Renal cortical epithelial cell (primary cell): ENCODE measurements at places on chromosomes 5 and 9. TPM values are rescaled to one million over a fixed set of nuclear protein-coding genes. Genes with fewer than 3 reads are reported as not detected.

GRCh38 chr5:95564450-95564849 is 9.5 kb downstream of the ARSK start:
- no peak for DNase-seq

GRCh38 chr9:106643211-106643930 is 219.6 kb upstream of the ZNF462 start:
- DNase-seq: no peak

- no peak for DNase-seq
Measured at GRCh38 chr9:100033877-100034551, 64.8 kb downstream of the ERP44 start.

GRCh38 chr9:5832071-5832537 is 813 bp downstream of the ERMP1 start:
- DNase-seq: no peak

DNA sequence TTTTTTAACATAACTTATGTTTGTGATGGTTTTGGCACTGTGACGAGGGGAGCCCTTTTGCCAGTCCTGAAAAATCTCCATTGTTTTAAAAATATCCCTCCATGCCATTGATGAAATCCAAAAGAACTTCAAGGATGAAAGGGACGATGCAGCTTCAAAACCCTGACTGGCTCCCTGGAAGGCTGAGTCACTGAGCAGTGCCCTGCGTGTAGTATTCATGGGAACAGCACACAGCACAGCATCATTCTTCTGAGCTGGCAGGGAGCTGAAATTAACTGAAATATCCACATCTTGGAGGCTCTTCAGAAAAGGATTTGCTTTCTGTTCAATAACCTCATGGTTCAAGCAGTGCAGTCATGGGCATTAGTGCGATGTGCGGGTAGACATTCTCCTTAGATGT is 29.7 kb downstream of the PDE4D start:
- DNase-seq: no peak

DNA sequence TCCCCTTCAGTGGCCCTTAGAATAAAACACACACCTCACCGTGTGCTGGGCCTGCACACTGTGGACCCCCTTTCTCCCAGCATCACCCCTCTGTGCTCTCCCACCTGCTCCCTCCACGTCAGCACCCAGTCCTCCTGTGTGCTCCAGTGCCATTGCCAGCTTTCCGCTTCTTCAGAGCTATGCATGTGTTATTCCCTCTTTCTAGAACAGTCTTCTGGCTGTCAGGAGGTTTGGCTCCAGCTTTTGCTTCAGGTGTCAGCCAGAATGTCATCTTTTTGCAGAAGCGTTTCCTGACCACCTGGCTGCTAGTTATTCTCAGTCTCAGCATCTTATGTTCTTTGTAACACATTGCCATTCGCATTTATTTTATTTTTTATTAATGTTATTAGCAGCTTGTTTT is 119.7 kb downstream of the TLE4 start:
- no peak for DNase-seq

DNA sequence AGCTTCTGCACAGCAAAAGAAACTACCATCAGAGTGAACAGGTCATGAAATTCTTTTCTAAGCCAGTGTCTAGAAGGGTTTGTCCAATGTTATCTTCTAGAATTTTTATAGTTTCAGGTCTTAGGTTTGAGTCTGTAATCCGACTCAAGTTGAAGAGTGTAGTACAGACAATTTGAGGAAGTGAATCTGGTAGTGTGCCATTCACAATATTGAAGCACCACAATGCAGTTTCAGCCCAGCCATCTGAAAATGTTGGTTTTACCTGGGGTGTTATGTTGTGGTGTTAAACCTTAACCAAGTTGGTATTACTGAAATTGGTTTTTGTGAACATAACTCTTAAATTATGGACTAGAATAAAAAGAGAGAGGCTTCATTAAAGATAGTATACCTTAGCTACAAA is 77.2 kb downstream of the ADAMTS16 start:
- DNase-seq: no peak

DNA sequence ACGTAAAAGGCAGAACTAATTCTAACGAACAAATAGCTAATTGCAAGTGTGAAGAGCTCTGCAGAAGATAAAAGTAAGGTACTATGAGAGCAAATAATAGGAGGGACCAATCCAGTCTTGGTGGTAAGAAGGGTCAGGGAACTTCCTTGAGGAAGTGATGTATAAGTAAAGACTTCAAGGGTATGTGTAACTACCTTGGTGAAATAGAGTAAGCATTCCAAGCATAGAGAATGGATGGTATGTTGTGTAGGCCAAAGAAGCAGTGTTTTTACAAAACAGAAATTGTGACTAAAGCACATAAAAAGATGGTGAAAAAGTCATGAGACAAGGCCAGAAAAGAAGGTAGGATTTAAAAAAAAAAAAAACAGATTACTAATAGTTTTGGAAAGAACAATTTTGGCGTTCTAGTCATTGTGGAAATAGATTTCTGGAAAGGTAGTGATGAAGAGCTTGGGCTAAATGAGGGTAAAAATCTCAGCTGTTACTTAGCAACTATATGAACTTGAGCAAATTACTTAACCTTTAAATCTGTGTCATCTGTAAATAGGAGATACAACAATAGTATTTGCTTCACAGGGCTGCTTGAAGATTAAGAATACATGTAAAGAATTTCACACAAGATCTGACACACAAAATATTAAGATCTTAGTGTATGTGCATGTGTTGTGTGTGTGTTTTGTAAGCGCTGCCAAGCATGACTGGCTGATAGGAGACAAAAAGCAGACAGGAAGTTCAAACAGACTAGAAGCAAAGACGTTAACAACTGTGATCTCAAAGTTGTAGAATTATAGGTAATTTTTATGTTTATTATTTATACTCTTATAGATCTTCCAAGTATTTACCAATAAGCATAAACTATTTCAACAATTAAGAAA is 73.5 kb downstream of the NR6A1 start:
- DNase-seq: peak; percentile 40

DNA sequence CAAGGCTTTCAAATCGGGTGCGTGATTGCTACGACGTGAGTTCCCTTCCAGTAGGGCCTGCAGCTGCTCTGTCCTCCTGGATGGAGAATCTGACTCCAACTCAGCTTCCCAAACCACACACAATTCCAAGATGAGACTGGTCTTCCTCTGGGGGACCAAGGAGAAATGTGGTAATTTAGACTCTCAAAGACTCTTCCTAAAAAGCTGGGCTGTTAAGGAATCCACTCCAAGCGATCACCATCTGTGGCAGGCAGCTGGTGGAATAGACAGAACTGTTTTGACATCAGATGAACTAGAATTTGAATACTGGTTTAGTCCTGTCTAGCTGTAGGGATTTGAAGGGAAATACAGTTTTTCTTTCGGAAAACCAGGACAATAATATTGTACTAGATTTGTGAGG is 130.7 kb upstream of the KLF4 start:
- DNase-seq: no peak

DNA sequence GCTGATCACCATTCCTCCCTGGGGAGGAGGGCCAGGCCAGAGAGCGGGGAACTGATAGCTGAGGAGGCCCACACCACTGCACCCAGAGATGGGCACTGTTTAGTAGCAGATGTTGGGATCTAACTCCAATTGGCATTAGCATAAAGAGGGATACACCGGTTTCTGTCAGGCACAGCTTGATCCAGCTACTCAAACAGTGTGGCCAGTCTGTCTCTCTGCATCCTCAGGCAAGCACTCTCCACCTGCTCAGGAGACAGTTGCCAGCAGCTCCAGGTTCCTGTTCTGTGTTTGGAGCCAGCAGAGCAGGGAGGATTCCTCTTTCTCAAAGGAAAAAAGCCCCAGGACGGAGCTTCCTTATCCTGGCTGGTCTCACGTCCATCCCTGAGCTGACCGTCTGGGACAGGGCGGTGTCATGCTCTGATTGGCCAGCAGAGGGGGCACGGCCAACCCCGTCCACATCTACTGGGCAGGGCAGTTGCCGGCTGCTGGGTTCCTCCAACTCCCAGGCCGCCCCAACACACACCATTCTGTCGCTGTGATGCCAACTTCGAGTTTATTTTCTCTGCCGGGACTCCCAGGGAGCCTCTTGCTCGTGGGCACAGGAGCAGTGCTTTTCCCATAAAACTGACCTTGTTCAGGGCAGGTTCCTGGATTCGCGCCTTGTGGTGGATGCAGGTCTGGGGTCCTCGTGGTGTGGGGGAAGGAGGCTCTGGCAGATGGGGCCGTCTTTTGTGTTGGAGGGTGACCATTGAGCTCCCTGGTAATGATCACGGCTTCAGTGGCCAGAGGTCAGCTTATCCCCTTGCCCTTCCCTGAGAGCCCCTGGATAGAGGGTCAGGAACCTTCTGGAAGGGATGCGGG is 47.9 kb downstream of the COL5A1 start:
- no peak for DNase-seq

- no peak for DNase-seq
Measured at GRCh38 chr5:1212881-1213280, 11.5 kb downstream of the SLC6A19 start.

DNA sequence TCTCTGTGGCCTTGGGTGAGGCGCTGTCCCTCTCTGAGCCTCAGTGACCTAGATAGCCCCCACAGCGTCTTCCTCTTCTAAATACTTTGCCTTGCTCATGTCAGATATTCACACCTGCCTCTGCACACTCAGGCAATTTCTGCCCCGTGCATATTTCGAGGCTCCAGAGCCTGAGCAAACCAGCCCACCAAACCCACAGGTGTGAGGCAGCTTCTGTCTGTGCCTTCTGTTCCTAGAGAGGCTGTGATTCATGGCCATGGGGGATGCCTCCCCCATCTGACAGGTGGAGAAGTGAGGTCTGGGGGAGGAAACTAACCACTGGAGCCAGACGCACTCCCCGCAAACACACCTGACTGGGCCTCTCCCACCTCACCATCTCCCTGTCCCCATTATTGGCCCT is 42.7 kb upstream of the CPLX2 start:
- DNase-seq: no peak

DNA sequence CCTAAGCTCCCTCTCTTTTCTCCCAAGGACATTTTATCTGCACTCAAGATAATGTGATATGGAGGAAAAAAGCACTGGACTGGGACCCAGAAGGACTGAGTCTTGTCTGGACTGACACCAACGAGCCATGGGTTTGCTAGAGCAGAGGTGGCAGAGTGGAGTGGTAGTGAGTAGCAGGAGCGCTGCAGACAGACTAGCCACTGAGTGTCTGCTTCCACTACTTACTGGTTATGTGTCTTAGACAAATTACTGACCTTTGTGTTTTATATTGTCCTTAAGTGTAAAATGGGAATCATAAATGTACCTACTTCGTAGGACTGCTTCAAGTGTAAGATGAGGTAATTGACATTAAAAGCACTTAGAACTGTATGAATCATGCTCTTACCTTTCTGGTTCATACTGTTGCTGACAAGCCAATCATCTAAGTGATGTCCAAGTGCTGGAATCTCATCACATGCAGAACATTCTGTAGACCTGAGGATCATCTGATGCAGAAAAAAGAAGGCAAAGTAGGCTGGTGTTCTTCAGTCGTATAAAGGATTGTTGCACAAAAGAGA is 12.5 kb upstream of the PRLR start:
- no peak for DNase-seq

GLDC gene
- 129 and 177 TPM in 2 replicates for total RNA-seq

FCN2 gene
- total RNA-seq: not detected in 2 replicates

ROR2 gene
- 4.4 TPM in 1 of 2 replicates, not detected in the other for total RNA-seq

FAM151B gene
- total RNA-seq: 0.69 and 7.1 TPM in 2 replicates
